ENCODE measurements at places on chromosomes 13 and 19.
A peak's percentile ranks its signal among the peaks of the same experiment; 100 is the strongest.

DNA sequence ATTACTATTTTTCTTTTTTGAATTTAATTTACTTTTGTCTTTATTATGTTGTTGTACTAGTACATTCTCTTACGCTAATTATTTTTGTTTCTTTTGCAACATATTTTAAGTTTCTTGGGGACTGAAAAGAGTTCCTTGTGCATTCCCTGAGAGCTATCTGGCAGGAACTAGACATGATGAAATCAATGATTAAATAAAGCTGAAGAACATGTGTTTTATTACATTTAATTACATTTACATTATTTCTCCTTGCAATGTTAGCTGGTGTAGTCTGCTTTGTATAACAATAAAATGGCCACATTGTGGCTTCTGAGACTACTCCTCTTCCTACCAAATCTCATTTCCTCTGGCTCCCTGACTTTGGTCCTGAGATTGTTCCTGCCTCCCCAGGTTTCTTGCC lies 244.9 kb downstream of the NDFIP2 start:
- DNase-seq = no peak

- DNase-seq = no peak
Measured at GRCh38 chr13:40809471-40809870, 20.1 kb downstream of the SLC25A15 start.

DNA sequence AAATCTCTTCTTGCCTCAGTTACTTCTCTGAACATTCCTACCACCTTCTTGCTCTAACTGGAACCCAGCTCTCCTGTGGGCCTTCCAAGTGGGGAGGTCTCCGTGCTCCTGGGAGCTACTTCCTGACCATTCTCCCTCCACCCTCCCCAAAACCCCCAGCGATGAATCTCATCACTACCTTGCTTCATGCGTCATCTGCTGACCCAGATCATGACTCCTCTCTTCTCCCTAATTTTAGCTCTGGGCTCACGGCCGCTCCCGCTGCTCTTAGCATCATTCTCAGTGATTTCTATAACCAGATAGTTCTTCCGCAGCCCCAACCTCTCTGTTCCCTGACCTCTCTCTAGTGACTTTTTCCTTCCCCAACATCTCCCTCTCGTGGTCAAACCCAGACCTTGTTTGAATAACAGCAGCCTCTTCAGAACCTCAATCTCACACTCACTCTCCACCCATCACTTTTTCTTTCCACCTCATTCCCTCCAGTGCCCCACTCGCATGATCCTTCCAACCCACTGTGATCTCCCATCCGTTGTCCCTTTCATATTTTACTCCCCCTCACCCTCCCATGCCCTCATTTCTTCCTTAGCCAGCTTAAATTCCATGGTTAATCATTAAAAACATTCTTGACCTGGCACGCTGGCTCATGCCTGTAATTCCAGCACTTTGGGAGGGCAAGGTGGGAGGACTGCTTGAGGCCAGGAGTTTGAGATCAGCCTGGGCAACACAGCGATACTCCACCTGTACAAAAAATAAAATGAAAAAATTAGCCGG lies 21.8 kb downstream of the MRPS12 start:
- peak; percentile 53 for DNase-seq

- no peak for DNase-seq
Measured at GRCh38 chr19:2229103-2230032, 6.8 kb downstream of the PLEKHJ1 start.

GRCh38 chr19:42412661-42413076 lies 14.5 kb downstream of the LIPE start:
- DNase-seq = no peak

- DNase-seq = peak; percentile 37
Measured at GRCh38 chr13:107669391-107669993, 545.8 kb downstream of the LIG4 start.

DNA sequence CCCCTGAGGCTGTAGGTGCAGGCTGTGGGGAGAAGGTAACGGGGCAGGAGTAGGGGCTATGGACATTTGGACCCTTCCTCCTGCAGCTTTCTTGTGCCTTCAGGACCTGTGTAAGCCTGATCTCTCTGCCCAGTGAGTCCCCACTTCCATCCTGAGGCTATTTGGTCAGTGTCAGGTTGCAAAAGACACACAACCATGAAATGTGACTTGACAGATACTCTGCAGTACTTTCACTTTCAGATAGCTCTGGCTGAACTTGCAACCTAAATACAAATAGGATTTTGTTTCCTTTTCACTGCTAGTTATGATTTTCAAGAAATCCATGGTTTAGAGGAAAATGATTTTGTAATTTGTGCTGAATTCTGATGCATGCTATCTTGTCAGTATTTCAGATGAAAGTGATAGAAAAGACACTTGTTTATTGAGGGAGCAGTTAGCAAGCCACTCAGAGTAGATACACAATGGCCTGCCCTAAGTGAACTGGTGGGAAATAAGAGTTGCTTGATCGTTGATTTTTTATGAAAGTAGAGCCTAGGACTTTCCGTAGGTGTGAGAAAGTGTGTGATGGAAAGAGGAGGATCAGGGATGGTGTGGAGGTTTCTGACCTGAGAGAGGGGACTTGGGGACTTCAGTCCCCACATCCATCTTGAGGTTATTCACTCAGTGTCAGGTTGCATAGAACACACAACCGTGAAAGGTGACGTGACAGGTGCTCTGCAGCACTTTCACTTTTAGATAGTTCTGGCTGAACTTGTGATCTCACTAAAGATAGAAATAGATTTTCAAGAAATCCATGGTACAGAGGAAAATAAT lies 18.1 kb upstream of the EID2 start:
- peak; percentile 52 for DNase-seq

DNA sequence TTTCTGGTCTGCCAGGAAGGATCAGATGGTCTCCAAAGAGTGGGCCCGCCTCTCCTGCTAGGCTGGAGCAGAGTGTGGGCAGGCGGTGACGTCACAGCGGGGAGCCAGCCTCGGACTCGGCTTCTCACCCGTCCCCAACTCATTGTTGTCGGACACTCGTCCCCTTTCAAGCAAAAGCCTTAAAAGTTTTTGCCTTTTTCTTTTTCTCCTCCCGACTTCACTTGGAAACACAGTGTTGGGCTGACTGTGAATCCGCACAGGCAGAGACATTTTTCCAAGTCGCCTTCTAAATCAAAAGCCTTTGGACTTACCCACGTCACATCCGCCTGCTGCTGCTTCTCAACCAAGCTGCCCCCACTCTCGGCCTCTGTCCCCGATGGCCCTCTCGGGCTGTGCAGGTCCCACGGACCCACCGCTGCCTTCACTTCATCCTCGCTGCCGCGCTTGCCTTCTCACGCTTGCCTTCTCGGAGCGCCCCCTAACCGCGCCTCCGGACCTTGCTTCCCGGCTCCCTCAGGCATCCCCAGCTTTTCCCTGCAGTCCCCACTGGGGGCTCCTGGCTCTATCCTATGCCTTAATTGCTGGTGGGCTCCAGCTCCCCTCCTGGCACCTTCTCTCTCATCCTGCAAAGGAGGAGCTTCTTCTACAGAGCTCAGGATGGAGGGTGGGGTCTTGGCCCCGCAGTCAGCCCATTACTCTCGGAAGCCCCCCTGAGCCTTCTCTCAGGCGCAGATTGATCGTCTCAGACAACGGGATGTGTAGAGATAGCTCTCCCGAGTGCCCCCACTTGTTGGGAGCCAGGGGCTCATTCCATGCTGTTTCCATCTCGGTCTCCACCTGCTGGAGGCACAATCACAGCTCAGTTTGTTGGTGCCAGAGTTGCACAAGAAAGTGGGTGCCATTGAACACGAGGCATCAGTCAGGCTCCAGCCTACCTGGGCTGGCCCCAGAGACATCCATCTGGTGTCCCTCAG lies 3.9 kb upstream of the ZNF135 start:
- DNase-seq = peak; percentile 23

GRCh38 chr13:94678845-94679244 lies 33.5 kb downstream of the SOX21 start:
- no peak for DNase-seq

DNA sequence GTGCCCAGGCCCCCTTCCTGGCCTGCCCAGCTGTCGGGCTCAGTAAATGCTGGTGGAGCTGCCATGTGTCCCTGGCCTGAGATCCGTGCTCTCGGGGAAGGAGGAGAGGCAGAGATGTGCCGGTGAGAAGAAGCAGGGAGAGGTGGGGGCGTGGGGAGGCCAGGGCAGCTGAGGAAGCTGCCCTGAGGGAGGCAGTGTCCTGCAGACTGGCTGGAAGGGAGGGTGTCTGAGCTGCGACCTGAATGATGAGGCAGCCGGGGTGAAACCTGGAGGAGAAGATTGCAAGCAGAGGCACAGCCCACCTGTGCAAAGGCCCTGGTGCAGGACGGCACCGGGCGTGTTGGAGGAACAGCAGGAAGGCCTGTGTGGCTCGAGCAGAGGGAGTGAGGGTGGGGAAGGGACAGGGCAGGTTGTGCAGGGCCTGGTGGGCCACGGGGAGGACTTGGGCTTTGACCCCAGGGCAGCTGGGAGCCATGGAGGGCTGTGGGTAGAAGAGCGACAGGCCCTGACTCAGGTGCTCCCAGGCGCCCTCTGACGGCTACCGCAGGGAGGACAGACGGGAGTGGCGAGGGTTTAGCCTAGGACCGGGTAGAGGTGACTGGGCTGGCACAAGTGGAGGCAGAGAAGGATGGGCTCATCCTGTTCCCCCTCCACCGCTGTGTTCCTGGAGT lies 14.0 kb upstream of the CELF5 start:
- DNase-seq = peak; percentile 41
